CD4-positive, alpha-beta T cell treated with Interleukin-2 at 100 ng/mL for 4 hours (primary cell): ENCODE measurements at places on chromosomes 13 and 19.

DNA sequence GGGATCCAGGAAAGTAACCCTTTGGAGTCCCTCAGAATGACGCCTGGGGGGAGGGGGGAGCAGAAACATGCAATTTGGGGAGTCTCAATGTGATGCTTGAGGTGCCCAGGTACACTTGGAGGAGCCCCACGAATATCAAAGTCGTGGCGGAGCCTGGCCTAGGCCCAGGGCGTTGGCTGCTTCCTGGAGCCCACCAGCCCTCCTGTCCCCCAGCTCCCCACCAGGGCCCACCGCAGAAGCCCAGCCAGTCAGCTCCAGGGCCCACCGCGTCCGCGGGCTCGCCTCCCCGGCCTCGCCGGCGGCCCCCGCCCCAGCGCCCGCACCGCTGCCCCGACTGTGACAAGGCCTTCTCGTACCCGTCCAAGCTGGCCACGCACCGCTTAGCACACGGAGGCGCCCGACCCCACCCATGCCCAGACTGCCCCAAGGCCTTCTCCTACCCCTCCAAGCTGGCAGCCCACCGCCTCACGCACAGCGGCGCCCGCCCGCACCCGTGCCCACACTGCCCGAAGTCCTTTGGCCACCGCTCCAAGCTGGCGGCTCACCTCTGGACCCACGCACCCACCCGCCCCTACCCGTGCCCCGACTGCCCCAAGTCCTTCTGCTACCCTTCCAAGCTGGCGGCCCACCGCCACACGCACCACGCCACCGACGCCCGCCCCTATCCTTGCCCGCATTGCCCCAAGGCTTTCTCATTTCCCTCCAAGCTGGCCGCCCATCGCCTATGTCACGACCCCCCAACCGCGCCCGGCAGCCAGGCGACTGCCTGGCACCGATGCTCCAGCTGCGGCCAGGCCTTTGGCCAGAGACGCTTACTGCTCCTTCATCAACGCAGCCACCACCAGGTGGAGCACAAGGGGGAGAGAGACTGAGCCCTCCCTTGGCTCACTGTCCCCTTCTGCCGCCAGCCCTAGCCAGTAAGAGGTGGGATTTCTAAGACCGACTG is 2.1 kb downstream of the ZNF575 start:
- peak; percentile 22 for DNase-seq

- DNase-seq = no peak
Measured at GRCh38 chr19:49920624-49921363, 8.2 kb upstream of the ATF5 start.

GRCh38 chr13:109496216-109496615 is 290.2 kb downstream of the IRS2 start:
- no peak for DNase-seq

- no peak for DNase-seq
Measured at GRCh38 chr13:47317356-47317755, 420.5 kb upstream of the HTR2A start.

- no peak for DNase-seq
Measured at GRCh38 chr13:50389726-50390125, 374.5 kb downstream of the KCNRG start.

DNA sequence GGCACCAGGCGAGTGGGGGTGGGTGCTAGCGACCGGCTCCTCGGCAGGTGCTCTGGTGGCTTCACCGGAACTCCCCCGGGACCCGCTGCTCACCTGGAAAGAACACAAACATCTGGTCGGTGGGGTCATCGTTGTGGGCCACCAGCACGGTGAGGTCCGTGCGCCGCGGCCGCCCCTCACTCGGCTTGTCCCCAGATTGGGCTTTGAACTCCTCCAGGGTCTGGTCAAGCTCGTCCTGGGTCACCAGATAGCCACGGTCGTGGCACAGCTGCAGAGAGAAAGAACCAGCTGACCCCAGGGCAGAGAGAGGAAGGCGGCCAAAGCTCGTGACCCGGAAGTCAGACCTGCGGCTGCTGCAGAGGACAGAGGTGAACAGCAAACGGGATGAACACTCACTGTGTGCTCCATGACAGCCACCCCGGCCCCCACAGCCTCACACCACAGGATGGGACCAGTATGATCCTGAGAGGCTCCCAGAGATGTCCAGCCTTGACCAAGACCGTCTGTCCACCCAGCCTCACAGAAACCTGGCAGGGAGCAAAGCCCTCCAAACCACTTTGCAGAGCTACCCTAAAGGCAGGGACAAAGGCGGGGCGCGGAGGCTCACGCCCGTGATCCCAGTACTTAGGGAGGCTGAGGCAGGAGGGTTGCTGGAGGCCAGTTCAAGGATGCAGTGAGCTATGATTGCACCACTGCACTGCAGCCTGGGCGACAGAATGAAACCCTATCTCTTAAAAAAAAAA is 1.2 kb downstream of the POLR2E start:
- DNase-seq = no peak

GRCh38 chr13:100203696-100204367 is 114.9 kb downstream of the PCCA start:
- DNase-seq = peak; percentile 34

DNA sequence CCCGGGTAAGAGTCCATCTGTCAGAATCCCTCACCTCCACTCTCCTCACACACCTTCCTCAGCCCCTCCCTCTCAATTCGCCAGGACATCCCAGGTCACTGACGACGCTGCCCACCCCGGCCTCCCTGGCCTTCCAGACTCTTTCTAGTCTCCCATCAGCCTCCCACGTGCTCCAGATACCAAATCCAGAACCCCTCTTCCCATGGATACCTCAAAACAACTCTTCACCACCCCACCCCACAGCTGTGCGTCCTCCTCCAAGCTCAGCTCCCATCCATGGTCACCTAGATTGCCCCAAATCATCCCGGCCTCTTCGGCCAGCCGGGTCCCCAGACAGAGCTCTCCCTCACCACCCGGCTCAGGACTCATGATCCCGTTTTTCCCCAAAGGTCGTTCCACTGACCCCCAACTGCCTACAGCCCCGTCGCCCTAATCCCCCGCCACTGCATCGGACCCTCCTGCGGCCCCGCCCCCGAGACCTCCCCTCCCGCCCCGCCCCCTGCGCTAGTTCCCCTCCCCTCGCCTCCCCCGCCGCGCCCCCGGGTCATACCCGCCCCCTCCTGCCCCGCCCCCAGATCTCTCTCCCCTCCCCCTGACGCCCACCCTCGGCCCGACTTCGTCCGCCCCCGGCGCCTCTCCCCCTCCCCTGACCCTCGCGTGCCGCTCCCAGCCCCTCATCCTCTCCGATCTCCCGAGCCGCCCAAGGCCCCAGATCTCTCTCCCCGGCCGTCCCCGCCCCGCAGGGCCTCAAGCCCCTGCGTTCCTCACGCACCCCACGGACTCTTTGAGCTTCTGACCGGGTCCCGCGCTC is 546 bp downstream of the UBXN6 start:
- DNase-seq = peak; percentile 26

DNA sequence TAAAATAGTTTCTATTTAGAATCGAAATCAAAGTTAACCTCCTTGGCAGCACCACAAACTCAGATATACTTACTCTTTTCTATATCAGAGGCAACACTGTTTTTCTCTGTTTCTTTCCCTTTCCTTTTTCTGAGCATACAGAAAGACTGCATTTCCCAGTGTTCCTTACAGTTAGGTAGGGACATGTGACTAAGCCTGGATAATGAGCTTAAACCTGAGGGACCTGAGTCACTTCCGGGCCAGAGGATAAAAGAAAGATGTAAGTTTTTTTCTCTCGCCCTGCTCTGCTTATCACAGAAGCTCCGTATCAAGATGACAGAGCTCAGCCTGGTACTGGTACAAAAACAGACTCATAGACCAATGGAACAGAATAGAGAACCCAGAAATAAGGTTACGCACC is 531.9 kb downstream of the KLF12 start:
- no peak for DNase-seq

DNA sequence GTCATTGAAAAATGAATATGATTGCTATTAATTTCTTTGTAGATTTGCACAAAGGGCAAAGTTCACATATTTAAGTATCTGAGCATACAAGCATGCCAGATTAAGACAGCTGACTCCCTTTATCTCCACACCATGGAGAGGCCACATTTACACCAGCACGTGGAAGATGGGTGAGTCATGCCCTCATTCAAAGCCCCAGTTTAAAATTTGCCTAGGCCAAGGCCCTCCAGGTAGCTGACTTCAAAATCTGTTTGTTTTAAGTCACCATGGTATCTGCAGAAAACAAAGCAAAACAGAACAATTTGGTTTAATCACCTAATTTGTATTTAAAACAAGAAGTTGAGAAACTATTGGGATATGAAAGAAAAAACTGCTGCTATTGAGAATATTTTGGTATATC is 109.2 kb downstream of the ESD start:
- peak; percentile 69 for DNase-seq

GRCh38 chr19:55146705-55147273 is 2.2 kb downstream of the TNNT1 start:
- no peak for DNase-seq

GRCh38 chr19:50794876-50795663 is 4.9 kb downstream of the ACP4 start:
- DNase-seq = no peak

DNA sequence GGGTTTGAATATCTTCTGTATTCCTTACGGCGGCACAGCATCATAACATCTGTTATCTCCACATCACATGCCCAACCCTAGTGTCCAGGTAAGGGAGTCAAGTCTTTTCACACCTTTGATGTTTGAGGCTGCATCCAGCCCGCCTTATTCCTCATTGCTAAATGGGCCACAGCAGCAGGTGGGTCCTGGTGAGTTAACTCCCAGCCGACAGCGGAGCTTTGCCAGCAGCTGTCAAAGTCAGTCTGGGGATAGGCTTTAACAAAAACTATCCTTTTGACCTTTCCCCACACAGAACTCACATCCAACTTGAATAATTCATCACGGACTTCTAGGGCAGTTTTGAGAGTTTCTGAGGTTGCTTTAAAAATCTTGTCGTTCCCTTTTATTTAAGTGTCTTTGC is 235.1 kb downstream of the DLEU7 start:
- DNase-seq = no peak

DNA sequence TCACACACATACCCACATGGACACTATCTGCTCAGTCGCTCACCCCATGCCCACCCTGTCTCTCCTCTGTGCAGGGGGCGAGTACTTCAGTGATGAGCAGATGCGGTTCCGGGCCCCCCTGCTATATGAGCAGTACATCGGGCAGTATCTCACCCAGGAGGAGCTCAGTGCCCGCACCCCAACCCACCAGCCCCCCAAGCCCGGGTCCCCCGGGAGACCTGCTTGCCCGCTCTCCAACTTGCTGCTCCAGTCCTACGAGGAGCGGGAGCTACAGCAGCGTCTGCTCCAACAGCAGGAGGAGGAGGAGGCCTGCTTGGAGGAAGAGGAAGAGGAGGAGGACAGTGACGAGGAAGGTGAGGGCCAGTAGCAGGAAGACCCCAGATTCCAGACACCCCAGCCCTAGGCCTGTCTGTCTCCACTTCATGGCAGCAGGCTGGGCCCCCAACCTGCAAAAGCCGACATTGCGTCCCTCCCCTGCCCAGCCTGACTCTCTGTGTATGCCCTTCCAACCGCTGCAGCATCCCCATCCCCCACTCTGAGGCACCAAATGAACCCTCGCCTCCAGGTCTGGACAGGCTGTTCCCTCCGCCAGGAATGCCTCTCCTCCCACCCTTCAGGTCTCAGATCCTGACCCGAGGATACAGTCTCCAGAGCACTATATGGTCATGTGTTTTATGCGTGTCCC is 9.7 kb downstream of the CCDC97 start:
- DNase-seq = no peak

DNA sequence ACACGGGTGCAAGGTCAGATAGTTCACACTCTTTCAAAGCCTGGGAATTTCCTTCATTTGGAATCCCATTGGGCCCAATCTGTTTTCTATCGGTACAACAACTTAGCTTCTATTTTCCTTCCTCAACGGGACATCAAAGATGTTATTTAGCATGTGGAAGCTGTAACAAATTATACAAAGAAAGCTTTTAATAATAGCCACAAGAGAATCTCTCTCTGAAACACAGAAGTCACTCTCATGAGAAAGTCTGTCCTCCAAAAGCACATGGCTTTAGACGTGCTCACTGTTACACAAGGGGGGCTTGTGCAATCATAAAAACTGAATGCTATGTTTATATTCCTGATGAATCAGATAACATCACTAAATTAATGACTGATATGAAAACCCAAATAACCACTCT is 28.9 kb upstream of the CYSLTR2 start:
- DNase-seq = no peak

GRCh38 chr13:98284679-98285078 is 107.6 kb upstream of the RNF113B start:
- DNase-seq = no peak

DNA sequence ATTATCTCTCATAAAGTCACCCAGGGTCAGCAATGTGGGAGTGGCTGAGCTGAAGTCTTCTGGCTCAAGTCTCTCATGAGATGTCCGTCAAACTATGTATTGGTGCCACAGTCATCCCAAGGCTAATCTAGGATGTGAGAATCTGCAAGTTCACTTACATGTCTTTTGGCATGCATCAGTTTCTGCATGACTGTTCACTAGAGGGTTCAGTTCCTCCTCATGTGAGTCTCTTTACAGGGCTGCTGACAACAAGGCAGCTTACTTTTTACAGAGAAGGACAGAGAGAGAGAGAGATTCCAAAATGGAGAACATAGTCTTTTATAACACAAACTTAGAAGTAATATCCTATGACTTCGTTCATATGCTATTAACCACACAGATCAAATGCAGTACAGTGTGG is 328.8 kb upstream of the SLITRK1 start:
- no peak for DNase-seq

DNA sequence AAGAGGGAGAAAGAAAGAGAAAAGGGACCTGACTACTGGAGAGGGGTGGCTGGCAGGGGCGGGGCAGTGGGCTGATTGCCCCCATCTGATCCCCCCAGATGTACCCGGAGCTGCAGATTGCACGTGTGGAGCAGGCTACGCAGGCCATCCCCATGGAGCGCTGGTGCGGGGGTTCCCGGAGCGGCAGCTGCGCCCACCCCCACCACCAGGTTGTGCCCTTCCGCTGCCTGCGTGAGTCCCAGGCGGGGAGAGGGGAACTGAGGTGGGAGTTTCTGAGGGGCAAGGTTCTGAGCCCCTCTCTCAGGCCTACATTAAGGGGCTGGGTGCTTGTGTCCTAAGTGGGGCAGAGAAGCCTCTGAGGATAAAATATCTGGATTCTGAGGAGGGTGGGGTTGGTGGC is 2.4 kb downstream of the APLP1 start:
- DNase-seq = no peak

DNA sequence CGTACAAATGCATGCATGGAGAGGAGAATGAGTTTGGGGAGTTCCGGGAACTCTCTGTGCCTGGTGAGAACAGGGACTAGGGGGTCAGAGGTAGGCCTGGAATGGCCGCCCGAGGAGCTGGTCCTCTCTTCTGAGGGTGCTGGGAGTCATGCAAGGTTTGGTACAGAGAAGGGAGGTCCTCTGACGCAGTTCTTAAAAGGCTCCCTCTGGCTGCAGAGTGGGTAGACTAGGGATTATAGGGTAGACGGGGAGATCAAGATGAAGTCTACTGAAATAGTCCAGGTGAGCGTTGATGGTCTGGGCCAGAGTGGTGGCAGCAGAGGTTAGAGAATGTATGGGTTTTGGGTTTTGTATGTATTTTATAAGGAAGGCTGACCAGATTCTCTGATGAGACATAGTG is 796 bp downstream of the ZNF304 start:
- DNase-seq = no peak
